Amniotic stem cell (primary cell): ENCODE measurements at places on chromosomes 12 and 14.

- peak; percentile 47 for DNase-seq
Measured at GRCh38 chr12:6821591-6822425, at the start of gene GPR162. TSS of gene GPR162 (plus strand) at chr12:6821821. CDS start at chr12:6823899, 2,078 bp downstream.

- no peak for DNase-seq
Measured at GRCh38 chr12:7304456-7304855, 584 bp downstream of the ACSM4 start.

DNA sequence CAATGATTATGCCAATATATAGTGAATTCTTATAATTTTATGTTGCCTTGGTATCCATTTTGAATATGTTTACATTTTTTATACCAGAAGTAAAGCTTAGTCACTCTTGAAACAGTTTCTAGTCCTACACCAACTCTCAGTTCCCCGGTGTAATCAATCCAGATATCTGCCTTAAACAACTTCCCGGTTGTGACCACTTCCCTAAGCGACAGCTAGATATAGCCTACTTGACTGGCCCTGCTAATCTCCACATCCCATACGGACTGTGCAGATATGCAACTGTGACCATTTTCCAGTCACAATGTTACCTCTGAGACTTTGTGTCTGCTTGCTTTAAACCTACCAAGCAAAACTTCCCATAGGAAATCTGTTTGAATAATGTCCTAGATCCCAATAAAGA is 1551.5 kb upstream of the SEL1L start:
- no peak for DNase-seq

- no peak for DNase-seq
Measured at GRCh38 chr14:102316338-102316742, 3.2 kb upstream of the ZNF839 start.

DNA sequence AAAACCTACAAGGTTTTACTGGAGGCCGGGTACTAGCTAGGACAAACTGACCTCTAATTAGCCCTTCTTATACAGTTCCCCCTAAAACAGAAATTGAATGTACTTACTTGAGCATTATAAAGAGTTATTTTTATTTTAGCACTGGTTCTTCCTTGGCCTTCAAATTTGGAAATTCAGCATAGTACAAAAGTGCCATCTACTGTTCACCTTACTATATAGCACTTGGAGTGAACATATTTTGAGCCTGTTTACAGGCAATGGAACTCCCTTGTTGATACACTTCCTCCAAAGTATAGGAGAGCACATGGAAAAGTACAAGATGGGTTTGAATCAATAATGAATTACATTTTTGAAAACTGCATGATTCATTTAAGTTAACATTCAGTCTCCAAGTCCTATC is 3.9 kb upstream of the POC1B start:
- no peak for DNase-seq

DNA sequence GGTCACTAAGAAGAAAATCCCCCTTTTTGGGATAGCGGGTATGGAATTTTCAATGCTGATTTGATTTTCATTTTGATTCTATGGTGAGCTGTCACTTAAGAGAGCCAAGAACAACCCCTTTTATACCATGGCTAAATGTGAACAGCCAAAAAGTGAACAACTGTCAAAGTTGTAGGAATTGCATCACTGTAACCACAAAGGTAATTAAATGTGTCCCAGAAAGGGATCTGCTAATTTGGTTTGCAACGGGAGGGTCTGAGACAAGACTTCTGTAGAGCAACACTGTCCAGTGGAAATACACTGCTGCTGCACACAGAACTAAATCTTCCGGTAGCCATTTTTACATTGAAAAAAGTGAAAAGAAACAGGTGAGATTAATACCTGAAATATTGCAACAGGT is 14.6 kb downstream of the CHST11 start:
- DNase-seq, result no peak

GRCh38 chr14:96588410-96589257 is 86.5 kb downstream of the PAPOLA start:
- DNase-seq, result no peak

GRCh38 chr14:41950428-41951151 is 343.9 kb downstream of the LRFN5 start:
- no peak for DNase-seq

DNA sequence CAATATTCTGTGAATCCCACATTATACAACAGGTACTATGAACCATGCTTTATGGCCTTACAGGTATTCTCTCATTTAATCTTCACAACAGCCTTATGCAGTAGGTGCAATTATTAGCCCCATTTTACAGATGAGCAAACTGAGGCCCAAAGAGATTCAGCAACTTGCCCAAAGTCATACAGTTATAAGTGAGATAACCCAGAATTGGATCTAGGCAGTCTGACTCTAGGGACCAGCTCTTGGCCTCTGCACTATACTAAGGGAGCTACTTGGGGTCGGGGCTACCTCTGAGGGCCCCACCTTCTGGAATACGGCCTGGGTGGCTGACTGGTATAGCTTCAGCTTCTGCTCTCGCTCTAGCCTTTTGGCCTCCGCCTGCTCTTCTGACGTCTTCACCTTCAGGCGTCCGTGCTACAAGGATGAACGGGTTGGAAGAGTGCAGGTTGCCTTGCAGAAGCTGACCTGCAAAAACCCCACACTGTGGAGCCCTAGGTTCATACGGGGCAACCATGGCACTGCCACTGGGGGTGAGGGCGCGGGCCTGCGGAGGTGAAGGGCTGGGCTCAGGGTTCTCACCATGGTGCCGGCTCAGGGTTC is 762 bp downstream of the RABGGTA start:
- no peak for DNase-seq

DNA sequence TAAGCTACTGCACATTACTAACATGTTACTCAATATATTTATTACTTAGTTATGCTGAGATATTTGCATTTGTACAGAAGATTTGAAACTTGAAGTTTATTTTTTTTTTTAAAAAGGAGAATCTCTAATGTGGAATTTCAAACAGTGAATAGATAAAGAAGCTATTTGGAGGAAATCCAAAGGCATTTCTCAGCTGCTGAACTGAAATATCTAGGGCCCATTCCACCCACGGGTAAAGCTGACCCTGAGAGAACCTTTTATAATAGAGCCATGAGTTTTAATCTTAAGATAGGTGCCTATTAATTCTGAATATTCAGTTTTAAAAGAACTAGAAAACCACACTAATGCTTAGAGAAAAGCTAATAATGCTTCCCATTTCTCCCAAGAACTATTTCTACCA is 225.4 kb upstream of the CAND1 start:
- DNase-seq, result no peak

GRCh38 chr14:93975791-93976476 is 436 bp downstream of the ASB2 start:
- DNase-seq, result no peak
